Fibroblast of skin of right biceps (primary cell): ENCODE measurements at places on chromosomes 5 and 9.

DNA sequence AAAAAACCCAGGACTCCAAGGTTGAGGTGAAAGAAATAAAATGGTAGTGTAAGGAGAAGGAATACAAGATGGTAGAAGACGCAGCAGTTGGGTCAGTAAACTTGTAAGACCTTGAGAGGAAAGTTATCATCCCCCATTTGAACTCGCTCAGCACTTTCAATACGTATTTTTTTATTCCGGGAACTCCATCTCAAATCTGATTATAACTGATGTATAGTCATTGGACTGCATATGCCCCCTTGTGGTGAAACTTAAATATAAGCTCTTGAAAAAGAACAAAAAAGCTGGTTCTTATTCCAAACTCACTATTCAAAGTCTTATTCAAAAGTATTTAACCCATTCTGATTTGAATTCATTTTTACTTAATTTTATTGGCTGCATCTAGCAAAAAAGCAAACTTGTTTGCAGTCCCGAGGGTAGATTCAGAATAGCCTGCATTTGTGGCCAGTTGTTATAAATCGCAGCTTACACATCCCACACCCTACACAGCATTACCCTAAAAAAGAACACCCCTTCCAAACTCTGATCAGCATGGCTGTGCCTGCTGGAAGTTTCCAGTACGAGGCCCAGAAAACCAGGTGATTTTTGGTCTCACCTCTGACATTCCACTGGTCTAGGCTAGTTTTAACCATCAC, 118.0 kb downstream of the ESM1 start:
- peak; percentile 64 for DNase-seq

- DNase-seq = no peak
Measured at GRCh38 chr5:151184316-151185042, 26.9 kb upstream of the ANXA6 start.

GRCh38 chr5:10503997-10504793, 59.7 kb upstream of the ANKRD33B start:
- no peak for DNase-seq

DNA sequence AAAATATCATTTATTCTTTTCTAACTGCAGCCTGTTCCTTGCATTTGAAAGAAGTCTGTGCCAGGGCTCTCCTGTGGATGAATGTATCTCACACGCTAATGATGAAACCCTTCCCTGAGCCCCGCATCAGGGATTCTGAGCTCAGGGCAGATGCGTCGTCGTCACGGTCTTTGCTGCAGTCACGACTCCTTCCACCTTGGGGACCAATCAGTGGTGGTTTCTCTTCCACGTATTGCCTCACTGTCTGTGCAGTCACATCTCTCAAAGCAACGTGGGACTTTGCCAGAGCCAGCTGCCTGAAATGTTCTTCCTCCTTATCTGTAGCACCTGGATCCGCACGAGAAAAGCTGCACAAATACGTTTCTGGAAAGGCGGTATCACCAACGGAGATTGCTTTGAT, 13.9 kb upstream of the UBE2QL1 start:
- no peak for DNase-seq

GRCh38 chr9:137486545-137487453, 27.7 kb upstream of the NSMF start:
- no peak for DNase-seq

GRCh38 chr5:60208716-60209115, 315.2 kb upstream of the PDE4D start:
- DNase-seq = no peak

- no peak for DNase-seq
Measured at GRCh38 chr9:92962846-92963245, 15.5 kb downstream of the FGD3 start.

DNA sequence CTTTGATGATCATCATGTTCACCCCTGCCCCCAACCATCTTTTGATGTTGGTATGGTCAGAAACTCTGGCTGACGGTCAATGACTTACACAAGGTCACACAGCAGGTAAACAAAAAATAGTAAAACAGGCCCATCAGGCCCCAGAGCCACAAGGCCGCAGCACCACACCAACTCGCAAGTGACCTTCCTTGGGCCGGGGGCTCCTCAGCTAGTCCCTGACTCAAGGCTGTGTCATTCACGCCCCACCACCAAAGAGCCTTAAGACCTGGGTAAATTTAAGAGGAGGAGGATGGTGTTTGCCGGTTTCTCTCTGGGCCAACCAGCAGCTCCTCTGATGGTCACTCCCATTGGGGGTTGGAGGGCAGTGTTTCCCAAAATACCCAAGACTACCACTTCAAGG, 55.8 kb downstream of the PSMB7 start:
- DNase-seq = no peak

DNA sequence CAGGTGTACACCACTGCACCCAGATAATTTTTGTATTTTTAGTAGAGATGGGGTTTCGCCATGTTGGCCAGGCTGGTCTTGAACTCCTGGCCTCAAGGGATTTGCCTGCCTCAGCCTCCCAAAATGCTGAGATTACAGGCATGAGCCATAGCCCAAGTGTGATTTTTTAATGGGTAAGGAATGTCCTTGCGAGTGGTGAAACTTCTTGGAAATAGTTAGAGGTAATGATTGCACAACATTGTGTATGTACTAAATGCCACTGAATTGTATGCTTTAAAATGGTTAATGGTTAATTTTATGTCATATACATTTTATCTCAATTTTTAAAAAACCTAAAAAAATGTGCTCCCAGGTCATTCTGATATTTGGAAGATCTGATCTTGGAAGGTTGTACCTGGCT, 59.9 kb upstream of the IL6ST start:
- DNase-seq = peak; percentile 58

DNA sequence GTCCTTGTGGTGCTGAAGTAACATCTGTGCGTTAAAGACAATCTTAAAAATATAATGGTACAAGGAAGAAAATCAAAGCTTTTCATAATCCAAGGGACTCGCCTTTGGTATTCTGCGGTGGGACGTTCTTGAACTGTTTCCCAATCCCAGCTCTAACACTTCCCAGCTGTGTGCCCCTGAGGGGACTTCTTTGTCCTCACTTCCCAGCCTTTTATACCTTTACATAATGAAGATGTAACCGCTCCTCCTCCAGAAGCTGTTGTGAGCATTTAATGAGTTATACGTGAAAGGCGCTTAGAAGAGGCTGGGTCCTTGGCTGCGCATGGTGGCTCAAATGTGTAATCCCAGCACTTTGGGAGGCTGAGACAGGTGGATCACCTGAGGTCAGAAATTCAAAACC, 16.9 kb downstream of the STK10 start:
- DNase-seq = no peak

GRCh38 chr5:148746826-148747535, 79.4 kb upstream of the ADRB2 start:
- peak; percentile 17 for DNase-seq

DNA sequence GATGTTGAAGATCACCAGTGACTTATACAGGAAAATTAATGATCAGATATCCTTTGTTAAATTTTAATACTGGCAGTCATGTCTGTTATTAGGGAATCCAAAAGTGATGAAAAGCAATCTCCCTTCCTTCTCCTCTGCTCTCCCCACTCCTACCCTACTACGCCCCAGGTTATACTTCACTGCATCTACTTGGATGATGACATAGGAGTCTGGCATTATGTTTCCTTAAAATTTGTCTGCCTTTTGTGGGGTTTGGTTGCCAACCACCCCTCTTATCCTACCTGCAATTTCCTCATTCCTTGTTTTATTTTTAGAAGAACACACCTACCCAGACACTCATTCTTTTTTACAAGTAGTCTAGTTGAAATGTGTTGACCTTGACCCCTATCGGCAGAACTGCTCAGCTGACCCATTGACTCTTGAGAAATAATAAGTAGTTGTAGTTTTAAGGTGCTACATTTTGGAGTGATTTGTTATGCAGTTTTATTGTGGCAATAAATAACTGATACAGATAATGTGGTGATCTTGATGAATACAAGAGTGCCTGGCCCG, 5.1 kb upstream of the MOB3B start:
- no peak for DNase-seq

GRCh38 chr5:107469485-107470294, 201.0 kb downstream of the EFNA5 start:
- DNase-seq = peak; percentile 87

DNA sequence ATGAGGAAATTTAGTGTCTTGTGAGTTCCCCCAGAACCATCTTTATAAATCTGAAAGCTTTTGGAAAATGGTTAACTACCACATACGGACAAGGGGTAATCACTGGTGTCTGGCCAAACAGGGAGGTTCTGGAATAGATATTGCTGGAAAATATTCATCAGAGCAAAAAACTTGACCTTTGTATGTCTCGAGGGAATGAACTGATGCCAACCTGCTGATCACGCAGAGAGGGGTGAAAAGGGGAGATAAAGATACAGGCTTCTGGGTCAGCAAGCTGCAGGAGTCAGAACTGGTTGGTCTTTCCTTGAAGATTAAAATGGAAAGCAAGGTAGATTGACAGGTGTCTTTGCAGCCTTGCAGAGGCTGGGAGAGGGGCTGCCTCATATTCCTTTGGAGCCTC, 35.5 kb downstream of the PSAT1 start:
- no peak for DNase-seq

GRCh38 chr9:89815903-89816573, 211.2 kb downstream of the GADD45G start:
- DNase-seq = peak; percentile 53

DNA sequence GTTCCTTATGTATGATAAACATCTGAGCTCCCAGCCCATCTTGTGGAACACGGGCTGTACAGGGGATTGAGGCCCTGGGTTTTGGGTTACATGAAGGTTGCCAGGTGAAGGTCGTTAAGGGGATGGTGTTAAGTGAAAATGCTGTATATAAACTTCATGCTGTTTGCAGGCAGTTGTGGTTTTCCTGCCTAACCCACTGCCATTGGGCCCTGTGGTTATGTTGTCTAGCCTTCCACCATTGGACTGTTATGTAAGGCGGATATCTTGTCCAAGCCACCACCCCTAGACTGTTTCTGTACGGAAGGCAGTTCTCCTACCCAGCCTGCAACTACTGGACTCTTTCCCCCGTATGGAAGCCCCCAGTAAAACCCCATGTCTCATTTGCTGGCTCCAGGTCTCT, 246.1 kb downstream of the KIF4B start:
- DNase-seq = no peak

DNA sequence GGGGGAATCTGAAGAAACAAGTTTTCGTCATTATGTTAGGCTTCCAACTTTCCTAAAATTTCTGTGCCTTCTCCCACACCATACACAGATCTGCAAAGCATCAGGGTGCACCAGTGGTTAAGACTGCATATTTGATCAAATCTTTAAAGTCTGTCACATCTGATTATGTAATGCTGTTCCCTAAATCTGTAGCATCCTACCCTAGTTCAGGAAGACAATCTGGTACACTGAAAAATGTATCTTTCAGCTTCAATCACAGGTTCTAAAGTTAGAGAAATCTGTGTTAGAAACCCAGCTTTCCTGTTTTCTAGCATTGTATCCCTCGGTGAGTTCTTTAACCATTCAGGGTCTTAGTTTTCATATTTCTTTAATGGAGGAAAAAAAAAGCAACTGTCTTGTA, 3.9 kb downstream of the SSBP2 start:
- no peak for DNase-seq

GRCh38 chr5:58201922-58202648, 257.8 kb downstream of the PLK2 start:
- peak; percentile 53 for DNase-seq

GRCh38 chr9:95620314-95620713, 103.5 kb upstream of the PTCH1 start:
- no peak for DNase-seq

DNA sequence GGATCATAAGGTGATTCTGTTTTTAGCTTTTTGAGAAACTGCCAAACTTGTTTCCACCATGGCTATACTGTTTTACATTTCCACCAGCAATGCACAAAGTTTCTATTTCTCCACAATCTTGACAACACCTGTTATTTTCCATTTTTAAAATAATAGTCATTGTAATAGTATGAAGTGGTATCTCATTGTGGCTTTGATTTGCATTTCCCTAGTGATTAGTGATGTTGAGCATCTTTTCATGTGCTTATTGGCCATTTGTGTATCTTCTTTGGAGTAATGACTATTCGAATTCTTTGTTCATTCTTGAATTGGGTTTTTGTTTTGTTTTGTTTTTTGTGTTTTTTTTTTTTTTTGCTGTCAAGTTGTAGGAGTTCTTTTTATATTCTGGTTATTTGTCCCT, 4.9 kb downstream of the GARNL3 start:
- DNase-seq = no peak

DNA sequence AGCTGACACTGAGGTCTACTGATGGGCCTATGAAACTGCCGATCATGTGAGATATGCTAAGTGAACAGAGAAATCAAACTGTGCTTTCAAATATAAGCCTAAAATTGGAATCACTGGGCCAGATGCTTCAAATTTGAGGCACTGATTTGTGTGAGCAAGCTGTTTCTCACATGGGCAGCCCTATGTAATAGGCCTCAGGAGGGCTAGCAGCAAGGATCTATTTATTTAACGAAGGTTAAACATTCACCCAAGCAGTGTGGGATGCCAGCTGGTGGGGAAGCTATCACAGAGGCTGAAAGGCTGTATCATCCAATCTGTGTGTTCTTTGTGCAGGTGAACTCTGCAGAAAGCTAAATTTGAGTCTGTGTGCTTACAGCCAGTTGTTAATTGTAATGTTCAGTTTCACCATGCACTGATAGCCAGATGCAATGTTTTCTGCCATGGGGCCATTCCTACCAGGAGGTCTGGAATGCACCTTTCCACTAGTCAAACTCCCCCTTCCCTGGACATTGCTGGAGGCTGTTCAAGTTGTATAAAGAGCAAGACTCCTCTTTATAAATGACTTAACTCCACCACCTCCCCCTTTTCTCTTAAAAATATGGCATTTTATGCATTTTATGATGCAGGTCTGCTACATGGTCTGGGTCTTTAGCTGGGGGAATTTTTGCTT, 228.9 kb downstream of the SH3GL2 start:
- no peak for DNase-seq

GRCh38 chr5:18074961-18075360, 440.7 kb downstream of the TAF11L14 start:
- DNase-seq = no peak

- no peak for DNase-seq
Measured at GRCh38 chr9:110414471-110414870, 76.8 kb upstream of the TXNDC8 start.

DNA sequence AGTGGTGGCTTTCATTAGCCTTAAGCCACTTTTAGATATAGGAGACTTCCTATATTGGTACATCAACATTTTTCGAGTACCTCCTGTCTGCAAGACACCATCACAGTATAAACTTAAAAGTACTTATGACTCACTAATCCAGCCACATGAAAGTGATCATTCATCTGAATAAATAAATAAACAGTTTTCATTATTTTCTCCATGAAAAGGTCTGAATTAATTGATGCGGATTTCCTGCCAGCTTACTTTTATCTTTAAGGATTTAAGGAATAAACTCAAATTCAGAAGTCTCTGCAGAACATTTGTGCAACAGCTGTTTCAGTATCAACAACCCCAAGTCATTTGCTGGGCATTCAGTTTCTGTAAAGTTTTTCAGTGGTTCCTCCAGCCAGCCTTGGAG, 4.0 kb downstream of the SAP30L start:
- no peak for DNase-seq
